NCI-H526 treated with DMSO at 0.1 percent for 48 hours (cell line): ENCODE measurements at places on chromosomes 12 and 14.

- DNase-seq: peak; percentile 75
Measured at GRCh38 chr12:6370994-6371754, 4.2 kb downstream of the SCNN1A start.

DNA sequence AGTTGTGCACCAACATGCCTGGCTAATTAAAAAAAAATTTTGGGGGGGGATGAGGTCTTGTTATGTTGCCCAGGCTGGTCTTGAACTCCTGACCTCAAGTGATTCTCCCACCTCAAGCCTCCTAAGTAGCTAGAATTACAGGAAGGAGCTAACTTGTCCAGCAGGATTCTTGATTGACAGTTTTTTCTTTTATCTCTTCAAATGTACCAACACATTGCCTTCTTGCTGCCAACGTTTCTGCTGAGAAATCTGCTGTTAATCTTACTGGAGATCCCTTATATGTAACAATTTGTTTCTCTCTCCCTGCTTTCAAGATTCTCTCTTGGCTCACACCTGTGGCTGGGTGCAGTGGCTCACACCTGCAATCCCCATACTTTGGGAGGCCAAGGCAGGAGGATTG is 22.4 kb upstream of the MARK3 start:
- no peak for DNase-seq

DNA sequence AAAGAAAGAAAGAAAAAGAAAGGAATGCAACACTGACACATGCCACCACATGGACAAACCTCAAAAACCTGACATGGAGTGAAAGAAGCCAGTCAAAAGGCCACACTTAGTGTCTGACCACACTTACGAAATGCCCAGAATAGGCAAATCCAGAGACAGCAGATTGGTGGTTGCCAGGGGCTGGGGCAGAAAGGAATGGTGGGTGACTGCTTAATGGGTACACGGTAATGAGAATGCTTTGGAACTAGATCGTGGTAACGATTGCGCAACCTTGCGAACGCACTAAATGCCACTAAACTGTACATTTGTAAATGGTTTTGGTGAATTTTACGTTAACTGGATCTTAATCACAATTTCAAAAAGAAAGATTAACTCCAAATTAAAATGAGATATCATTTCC is 39.5 kb downstream of the SCARB1 start:
- DNase-seq: no peak

- no peak for DNase-seq
Measured at GRCh38 chr12:122934722-122935121, 31.5 kb downstream of the ABCB9 start.

DNA sequence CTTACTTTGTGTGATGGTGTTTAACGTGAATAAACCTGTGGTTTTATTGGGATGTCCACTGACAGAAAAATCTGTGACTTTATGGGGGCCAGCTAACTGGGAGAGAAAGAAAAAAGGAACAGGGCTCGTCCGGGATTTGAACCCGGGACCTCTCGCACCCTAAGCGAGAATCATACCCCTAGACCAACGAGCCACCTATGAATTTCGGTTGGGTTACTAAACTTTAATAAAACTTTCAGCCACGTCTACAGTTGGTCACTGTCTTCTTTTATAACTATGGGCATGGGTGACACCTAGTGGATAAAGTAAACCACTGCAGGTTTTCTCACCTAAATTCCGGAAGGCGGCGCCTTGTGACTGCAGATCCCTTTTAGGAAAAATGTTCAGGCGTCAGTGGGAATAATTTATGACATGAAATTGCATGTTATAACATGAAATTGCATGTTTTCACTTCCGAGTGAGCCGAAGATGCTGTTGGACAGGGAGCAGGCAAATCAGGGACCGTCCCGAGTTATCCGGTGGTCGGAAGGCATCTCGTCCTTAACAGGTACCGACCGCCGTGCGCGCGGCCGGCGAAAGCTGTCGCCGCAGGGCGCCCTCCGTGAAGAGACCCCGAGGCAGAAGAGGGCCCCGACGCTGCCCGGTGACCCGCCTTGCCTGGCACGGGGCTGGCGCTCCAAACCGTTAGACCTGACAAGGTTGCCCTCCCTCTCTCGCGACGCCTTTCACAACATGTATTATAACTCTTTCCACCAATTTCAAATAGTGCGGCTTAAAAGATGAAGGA is 18.2 kb upstream of the RNASE12 start:
- DNase-seq: peak; percentile 76

DNA sequence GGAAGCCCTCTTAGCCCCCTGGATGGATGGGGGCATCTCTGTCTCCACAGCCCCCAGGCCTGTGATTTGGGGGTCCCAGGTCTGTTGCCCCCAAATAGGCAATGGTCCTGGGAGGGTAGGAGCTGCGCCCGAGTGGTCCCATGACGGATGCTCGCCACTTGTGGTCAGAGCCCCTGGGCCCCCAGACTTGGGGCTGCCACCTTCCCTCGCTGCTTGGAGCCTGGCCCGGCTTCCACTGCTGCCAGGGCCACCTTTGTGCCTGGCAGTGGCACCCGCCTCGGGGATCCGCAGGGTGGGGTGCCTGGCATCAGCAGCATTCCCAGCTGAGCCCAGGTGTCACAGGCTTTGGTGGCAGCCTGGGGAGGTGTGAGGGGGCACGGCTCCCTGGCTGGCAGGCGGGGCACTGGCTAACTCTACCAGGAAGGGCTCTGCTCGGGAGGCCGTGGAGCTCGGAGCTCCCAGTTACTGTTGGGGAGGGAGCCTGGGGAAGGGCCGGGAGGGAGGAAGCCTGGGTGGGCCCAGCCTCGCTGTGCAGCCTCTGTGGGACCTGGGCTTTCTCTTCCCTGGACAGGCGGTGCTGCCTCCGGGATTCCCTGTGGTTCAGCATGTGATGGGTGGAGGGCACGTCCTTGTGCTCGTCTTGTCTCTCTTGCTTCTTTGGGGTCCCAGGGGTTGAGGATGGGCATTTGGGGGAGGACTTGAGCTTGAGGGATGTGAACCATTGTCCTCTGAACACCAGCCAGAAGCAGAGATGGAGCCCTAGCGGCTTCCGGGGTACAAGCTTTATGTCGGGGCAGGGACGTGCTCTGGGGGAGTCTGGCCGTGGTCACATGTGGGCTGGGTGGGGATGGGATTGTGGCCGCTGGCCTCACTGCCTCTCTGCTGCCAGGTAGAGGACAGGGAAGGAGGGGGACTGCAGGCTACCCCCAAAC is 5.4 kb downstream of the KIF26A start:
- DNase-seq: no peak

GRCh38 chr12:24054416-24054815 is 104.9 kb upstream of the SOX5 start:
- DNase-seq: no peak
